ENCODE measurements at places on chromosomes 4 and X.

GRCh38 chr4:52554612-52555355 lies 104.3 kb downstream of the USP46 start:
- no peak for DNase-seq

- no peak for DNase-seq
Observed at GRCh38 chr4:183700407-183700806, 41.3 kb downstream of the TRAPPC11 start.

DNA sequence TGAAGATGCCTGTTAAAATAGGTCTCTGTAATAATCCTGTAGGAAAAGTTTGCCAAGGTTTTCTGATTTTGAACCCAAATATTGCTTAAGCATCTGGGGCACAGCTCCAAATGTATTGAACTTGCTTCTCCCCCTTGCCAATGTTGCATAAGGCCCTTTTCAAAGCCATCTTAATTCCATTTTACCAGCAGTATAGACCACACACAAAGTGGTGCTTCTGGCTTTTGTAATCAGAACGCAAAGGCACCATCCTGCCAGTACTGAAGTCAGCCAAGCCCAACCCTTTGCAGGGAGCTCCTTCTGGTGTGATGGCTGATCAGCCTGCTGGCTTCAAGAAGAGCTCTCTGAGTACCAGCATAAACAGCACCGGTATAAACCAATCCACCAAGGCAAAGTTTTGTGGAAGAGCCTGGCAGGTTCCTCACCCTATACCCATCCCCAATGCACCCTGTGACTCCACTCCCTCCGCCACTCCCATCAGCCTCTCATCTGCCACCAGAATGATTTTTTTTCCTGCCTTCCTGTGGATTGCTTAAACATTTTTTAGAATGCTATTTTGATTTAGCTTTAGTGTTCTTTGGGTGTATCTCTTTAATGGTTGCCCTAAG lies 39.2 kb upstream of the USP9X start:
- no peak for DNase-seq

DNA sequence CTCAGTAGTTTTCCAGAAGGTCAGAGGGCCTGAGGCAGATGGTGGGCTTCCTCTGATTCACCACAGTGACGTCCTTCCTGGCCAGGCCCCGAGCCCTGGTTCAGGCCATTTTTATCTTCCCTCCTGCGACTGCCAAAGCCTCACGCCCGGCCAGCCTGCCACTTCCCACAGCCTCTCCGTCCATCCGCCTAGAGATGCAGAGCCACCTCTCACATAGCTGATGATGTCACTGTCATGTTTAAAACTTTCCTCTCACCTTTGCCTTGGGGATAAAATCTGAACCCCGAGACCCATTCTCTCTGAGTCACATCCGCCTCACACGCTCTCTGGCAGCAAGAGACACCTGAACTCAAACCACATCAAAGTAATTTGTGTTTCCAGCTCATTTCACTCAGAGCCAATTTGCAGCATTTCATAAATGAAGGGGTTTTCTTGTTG lies 175.3 kb downstream of the QDPR start:
- DNase-seq, result peak; percentile 85

GRCh38 chrX:130118441-130119311 lies 8.4 kb upstream of the ELF4 start:
- DNase-seq, result no peak

GRCh38 chr4:182510836-182511235 lies 267.6 kb downstream of the TENM3 start:
- no peak for DNase-seq

GRCh38 chr4:37383579-37384229 lies 139.2 kb downstream of the NWD2 start:
- DNase-seq, result no peak

- DNase-seq, result no peak
Observed at GRCh38 chr4:90127706-90128345, 632 bp downstream of the CCSER1 start.

DNA sequence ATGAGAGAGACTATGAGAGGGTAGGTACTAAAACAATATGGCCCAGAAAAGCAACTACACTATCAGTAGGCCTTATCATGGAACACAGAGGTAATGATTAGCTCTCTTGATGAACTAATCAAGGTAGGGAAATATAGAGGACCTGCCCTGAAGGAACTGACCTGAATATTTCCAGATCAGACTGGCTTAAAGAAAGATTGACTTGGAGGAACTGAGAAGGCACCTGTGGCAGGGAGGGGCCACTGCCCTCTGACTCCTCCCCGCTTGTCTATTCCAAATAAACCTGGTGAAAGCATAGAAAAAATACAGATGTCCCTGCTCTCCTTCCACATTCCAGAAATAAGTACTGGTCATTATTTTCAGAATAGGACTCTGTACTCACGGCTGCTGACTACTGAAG lies 5.5 kb downstream of the RPS6KA6 start:
- no peak for DNase-seq

DNA sequence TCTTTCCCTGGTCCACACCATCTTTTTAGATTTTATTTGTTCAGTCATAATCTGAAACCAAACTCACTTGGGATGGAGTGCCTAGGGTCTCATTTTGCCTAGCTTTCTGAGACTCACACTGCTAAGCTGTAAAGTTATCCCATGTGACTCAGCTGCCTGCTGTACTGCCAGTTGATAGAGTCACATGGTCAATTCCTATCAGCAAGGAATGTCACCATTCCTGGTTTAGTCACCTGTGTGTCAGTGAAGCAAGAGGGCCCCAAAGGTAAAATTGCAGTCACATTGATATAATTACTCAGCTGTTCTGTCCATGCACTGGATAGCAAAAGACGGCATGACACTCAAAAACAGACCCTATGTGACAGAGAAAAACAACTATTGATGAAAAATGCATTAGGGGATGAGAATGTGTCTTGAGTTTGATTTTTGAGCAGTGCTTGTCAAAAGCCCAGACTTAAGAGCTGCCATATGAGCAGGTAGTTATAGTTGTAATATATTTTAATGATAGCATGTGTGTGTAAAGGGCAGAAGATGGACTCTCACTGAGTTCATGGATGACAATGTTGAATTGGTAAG lies 413.2 kb downstream of the PPARGC1A start:
- DNase-seq, result no peak

DNA sequence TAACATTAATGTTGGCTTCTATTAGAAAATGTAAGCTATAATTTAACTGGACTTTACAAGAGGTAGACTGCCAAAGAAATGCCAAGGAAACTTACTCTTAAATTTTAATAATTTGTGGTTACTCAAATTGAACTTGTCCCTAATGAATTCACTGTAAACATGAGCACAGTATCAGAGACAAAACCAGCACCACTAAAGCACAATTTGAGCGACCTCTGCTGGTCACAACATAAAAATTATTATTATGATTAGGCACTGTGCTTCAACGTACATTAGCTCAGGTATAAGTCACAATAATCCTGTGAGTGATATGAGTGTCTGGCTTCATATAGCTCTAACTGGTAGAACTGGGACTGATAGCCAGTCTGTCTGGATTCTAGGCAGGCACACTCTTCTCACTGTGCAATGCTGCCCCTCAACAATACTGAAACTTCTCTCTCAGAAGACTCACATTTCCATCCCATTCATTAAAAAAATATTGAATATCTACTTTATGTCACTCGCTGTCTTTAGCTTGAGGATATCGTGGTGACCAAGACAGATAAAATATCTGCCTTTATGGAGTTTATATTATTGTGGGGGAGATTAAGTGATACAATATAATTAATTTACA lies 8.0 kb downstream of the NUDT6 start:
- DNase-seq, result no peak

- DNase-seq, result peak; percentile 6
Observed at GRCh38 chr4:121380776-121381462, at the start of gene QRFPR. Gene QRFPR, minus strand, starts transcription at chr4:121381018. Its CDS starts 371 bp downstream, at chr4:121380647.

- no peak for DNase-seq
Observed at GRCh38 chr4:127668770-127669169, 36.0 kb downstream of the INTU start.

Measured in stimulated activated CD4-positive, alpha-beta T cell treated with anti-CD3 and anti-CD28 coated beads, Interleukin-1b, Interleukin-23, amount 100 ng/mL, for 48 hours (primary cell).